NCI-H1417 treated with DMSO at 0.1 percent for 48 hours (cell line): ENCODE measurements at places on chromosomes 2 and 18.

DNA sequence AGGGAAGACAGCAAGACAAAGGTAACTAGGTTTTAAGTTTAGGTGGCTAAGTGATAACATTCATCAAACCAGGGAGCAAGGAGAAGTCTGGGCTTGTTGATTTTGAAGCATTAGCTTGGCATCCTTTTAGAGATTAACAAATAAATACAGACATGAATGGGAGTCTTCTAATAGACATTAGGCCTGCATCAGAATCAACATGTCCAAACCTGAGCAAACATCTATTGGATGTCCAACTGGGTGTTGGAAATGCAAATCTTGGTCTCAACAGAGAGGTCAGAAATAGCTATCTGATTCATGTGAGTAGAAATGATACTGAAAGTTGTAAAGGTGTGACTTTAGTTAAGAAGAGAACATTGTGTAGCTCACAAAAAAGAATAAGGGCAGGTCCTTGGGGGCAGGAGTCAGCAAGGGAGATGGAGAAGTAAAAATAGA lies 85.5 kb upstream of the RND3 start:
- DNase-seq: no peak

DNA sequence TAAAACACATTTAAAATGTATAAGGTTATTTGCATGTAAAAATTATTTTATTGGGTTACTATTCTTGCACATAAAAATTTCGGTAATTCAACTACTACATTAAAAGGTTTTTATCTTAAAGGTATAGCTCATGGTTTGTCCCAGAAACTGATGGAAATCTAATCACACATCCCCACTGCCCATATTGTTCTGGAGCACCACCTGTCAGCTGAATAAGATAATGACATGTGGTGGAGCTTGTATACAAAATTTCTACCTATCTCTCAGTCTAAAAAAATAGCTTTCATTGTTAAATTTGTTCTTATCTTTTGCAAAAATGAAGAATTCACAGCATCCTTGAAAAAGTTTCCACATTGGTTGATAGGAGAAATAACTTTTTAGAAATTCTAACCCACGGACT lies 18.3 kb downstream of the ERBB4 start:
- DNase-seq: no peak

DNA sequence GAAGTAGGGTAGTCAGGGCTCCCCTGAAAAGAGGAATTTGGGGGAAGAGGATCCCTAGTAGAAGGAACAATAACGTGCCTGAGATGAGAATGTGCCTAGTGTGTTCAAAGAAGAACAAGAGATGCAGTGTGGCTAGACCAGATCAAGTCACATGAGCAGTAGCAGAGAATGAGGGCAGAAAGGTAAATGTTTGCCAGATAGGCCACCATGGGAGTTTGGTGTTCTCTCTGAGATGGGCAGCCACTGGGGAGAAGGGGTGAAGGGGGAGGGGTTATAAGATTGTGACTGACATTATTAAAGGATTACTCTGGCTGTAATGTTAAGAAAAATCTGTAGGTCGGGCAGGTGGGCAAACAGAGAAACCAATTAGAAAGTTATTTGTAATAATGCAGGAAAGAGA lies 166.0 kb downstream of the LCLAT1 start:
- no peak for DNase-seq

DNA sequence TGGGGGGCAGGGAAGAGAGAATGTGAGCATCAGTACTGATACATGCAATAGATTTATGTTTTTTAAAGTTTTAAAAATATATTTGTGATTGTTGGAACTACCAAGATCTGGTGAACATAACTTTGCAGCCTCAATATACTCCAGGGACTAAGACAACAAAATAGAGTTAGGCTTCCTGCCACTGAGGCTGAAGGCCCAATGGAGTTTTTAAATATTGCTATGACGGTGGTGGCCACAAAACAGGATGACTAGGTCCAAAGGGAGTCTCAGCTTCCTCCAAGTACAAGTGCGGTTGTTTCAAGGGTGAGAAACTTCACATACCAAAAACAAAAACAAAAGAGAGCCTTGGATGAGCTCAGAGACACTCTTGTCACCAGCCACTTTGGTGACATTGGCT lies 72.9 kb downstream of the CCBE1 start:
- no peak for DNase-seq

GRCh38 chr2:151481744-151482143 lies 72.0 kb downstream of the RIF1 start:
- no peak for DNase-seq

- no peak for DNase-seq
Measured at GRCh38 chr18:33583901-33584300, 5.9 kb downstream of the ASXL3 start.
